ENCODE measurements at places on chromosomes 2 and 18.
A peak's percentile ranks its signal among the peaks of the same experiment; 100 is the strongest.

- no peak for DNase-seq
Observed at GRCh38 chr2:47354848-47355204, 48.1 kb upstream of the MSH2 start.

DNA sequence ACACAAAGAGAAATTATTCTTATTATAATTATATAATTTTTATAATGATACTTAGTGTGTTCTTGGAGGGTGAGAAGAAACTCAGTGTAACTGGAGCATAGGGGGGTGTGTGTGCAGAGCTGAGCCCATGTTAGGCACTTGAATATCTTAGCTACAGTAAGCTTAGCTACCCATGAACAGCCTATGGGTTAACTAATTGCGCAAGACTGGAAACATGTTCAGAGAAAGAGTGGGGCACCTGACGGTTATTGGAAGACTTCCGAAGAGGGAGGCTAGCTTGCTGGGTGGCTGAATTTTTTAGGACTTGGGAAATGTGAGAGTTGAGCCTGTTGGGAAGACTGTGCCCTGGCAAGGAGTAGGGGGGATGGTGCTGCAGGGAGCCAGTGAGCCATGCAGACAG lies 229.2 kb downstream of the SLC4A3 start:
- DNase-seq: no peak

DNA sequence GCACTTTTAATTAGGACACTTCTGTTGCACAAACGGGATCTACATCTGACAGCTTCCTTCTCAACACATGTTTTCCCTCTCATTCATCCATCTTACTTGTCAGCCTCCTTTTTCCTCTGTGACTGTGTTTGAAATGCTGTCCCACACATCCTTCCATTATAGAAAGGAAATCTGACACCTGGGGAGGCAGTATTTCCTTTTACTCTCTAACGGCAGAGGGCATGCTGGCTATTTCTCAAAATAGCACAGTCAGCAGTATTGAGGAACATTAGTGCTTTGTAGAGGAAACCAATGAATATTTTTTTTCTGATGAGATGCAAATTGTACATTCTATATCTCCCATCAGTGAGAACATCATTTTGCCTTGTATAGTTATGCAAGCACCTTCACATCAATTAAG lies 668.7 kb downstream of the SLC4A3 start:
- no peak for DNase-seq

DNA sequence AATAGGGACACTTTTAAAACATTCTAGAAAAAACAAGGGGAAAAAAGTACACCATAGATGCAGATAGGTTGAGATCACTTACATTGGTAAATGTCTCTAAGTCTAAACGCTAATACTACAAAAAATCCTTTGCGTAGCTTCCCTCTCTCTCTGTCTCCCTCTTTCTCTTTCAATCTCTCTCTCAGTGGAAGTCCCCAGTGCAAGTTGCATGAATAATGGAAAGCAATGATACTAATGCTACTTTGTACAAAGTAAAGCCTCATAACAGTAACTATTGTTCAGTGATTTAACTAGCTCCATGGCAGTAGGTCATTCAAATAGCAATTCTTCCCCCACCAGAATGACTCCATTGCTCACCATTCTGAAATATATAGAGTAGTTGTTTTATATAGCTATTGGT lies 12.8 kb downstream of the MEIS1 start:
- no peak for DNase-seq

DNA sequence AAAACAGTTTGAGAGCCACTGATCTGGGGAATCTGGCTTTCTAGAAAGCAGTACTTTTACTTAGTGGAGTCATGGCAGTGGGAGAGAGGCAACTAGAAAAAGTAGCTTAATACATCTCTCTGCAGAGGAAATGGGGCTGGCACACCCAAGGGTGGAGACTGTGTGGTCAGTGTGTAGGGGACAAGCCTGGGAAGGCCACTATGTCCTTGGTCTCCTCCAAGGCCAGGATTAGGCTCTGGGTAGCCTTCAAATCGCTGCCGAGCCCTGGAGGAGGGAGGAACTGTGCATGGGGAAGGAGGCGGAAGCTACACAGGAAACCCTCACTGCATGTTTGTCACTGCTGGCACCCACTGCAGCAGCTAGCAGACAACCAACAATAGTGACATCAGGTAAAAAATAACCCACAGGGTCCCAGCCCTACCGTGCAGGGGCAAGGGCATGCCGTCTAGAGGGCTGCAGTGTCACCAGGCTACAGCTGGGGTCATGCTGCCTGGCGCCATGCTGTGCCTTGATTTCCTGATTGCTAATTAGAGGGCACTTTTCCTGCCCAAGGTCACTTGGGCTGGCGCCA lies 34.8 kb downstream of the LBH start:
- DNase-seq: peak; percentile 39

- no peak for DNase-seq
Observed at GRCh38 chr2:70304498-70304897, 2.6 kb upstream of the FAM136A start.

GRCh38 chr2:5203134-5203755 lies 488.9 kb upstream of the SOX11 start:
- no peak for DNase-seq

DNA sequence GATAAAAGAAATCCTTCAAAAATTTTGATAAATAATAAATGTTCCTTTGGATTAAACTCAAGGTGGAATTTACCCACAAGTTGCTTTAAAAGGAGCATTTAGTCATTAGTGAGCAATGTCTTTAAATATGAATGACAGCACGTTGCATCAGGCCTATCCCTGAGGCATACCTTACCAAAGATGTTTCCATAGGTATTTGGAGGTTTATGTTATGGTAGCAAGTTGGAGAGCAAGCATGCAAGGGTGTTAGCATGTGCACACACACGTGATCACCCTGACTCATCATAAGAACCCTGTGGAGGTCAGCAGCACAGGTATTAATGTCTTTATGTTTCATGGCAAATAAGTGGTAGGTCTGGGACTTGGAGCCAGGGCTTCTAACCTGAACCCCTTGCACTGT lies 159.9 kb downstream of the ACTR3 start:
- no peak for DNase-seq

- no peak for DNase-seq
Observed at GRCh38 chr2:156765450-156765849, 329.3 kb downstream of the GPD2 start.

DNA sequence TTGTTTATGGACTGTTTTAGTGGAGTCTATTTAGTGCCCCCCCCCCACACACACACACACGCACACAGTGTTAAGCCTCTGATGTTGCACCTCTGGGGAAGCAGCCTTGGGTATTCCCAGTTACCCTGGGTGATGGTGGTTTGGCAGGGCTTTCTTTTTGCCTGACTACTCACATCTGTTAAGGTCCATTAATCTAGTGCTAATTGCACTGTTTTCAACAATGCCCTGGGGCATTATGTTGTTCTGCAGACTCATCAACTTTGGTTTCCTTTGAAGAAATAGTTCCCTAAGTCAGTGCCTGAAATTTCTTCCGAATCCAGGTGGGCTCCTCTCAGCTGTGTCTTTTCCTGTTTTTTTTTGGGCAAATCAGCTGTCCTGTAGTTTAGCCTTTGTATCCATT lies 34.7 kb downstream of the SPOPL start:
- no peak for DNase-seq

- DNase-seq: no peak
Observed at GRCh38 chr18:48334845-48335244, 74.3 kb downstream of the ZBTB7C start.

- no peak for DNase-seq
Observed at GRCh38 chr2:178915423-178916173, 108.4 kb upstream of the TTN start.

- peak; percentile 5 for DNase-seq
Observed at GRCh38 chr2:138421971-138422335, 79.6 kb upstream of the SPOPL start.

DNA sequence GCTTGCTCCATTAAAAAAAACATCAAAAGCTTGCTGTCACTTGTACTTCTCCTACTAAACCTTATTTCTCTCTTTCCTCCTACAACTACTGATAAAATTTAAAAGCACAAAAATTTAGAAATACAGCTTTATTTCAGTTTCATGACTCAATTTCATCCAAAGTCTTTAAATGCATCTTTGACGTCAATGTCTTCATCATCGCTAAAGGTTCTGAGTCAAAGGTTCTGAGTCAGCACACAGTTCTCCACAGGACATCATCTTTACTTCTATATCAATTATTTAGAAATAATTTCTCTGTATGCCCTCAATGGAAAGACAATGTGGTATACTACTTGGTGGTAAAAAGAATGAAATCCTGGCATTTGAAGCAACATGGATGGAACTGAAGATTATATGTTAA lies 163.9 kb upstream of the DNMT3A start:
- DNase-seq: no peak

- no peak for DNase-seq
Observed at GRCh38 chr2:119657466-119658145, 21.4 kb upstream of the TMEM177 start.

DNA sequence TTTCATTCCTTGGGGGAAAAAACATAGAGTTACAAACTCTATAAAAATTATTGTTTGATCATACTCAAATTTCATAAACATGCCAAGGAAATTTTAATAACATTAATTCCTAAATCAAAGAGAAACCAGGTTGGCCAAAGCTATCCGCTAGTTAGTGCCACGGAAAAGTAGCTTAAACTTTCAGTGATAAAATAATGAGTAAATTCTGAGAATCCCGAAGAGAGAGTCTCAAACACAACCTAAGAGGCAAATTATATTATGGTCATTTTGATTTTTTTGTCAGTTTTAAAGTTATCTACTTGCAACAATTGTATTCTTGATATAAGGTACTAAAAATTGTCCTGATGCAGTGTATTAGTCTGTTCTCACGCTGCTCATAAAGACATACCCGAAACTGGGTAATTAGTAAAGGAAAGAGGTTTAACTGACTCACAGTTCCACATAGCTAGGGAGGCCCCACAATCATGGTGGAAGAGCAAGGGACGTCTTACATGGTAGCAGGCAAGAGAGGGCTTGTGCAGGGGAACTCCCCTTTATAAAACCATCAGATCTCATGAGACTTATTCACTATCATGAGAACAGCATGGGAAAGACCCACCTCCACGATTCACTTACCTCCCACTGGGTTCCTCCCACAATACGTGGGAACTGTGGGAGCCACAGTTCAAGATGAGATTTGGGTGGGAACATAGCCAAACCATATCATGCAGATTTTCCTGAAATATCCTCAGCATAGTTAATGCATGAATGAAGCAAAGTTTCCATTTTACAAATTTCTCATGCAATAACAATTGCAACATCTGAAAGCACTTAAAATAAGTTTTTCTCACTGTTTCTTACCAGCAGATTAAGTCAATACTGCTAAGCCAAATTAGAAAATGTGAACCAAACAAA lies 205.9 kb upstream of the STK17B start:
- DNase-seq: no peak

- DNase-seq: peak; percentile 40
Observed at GRCh38 chr2:232521959-232522622, 1.9 kb downstream of the PRSS56 start.

DNA sequence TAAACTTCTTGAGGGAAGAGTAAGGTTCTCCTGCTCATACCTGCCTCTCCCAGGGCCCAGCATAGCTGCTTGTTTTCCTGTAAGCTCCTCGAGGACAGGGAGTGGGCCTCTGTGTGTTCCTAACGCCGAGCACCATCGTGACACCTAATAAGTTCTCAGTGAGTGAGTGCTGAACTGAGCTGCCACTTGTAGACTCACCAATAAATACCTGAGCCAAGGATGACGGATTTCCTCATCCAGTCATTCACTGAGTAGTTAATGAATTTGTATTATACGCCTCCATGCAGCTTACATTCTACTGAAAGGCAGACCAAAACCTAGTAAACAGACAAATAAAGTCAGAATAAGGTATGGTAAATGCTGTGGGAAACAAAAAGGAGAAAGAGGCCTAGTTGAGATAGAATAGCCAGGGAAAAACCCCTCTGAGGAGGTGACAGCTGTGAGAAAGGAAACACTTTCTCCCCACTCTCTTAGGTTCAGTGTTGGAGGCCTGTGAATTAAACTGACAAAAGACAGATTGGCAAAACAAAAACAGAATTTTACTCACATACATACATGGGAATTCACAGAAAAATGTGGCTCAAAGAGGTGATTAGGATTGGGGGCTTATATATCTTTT lies 138.6 kb downstream of the B3GNT2 start:
- DNase-seq: no peak

Data from erythroblast (primary cell).